Epithelial cell of proximal tubule (primary cell): ENCODE measurements at places on chromosomes 16 and 17.

DNA sequence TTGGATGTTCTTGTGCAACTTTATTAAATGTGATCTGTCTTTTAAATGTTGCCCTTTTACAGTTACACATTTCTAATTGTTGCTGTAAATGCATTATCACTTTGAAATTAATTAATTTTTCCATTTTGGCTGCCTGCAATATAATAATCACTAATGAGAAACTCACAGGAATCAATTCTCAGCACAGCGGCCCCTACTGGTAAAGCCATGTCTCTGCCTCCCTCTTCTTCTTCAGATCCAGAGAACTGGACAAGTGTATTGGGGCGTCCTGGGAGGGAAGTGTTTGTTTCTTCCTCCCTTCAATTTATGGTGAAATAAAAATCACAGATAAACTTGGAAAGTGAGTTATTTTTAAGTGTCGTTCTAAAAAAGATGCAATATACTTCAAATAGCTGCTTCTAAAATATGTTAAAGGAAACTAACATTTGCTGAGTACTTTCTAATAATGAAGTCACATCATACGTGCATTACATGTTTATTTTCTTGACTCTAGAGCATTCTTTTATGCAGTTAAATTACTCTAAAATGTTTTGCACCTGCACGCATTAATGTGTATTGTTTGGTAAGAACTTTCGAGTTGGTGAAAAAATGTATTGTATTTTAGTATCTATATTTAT, 338.0 kb downstream of the WWOX start:
- DNase-seq: no peak

GRCh38 chr16:74651841-74652240, 14.8 kb downstream of the RFWD3 start:
- no peak for DNase-seq

- no peak for DNase-seq
These were observed 53.2 kb downstream of the AMFR start for GRCh38 chr16:56372013-56372634.

GRCh38 chr16:82801361-82801760, 174.6 kb downstream of the CDH13 start:
- DNase-seq: no peak

DNA sequence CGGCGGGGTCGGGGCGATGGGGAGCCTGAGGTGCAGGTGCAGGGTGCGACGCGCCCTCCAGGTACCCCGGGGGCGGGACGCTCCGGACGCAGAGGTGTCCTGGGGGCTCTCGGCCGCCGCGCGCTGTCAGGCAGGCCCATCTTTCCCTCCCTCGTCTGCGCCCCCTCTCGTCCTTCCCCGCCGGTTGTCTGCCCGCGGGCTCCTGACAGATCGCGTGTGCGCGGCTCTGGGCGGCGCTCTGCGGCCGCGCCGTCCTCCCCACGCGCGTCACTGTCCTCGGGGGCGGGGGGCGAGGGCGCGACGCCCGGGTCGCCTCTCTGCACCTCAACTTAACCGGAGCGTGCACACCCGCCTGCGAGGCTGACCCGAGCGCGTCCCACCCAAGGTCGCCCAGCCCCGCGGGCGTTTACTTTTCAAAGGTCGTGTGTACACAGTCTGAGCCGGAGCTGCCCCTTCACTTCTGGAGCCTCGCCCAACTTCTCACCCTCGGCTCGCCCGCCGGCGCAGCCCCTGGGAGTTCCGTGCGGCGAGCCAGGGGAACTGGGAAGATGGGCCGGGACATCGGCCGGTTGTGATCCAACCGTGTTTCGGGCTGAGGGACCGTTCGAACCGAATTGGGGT, 512 bp downstream of the AKAP1 start:
- DNase-seq: no peak

DNA sequence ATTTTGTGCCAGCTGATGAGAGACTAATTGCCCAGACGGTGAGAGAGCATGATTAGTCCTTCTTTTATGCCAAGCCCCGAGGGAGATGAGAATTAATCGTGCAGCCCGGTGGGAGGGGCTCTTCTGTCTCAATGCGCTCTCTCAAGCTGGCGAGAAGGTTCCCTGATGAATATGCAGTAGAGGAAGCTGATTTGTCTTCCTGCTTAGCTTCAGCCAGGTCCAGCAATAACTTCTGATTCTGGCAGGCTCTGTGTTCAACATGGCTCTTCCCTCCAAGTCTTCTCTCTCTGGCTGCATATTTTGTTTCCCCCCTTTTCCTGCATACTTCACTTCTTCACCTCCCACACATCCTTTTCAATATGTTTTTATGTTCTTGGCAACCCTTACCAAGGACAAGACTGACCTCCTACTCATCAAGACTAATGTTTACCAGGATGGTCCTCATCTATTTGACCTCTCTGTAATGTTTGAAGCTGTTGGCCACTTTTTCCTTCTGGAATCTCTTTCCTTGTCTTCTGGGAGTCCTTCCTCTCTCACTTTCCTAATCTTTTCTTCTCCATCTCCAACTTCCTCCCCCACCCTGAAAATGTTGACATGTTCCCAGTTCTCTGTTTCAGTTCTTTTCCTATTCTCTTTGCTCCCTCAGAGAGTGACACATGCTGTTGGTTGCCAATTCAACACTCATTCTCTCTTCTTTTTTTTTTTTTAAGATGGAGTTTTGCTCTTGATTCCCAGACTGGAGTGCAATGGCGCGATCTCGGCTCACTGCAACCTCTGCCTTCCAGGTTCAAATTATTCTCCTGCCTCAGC, 33.1 kb downstream of the ARL4D start:
- no peak for DNase-seq

DNA sequence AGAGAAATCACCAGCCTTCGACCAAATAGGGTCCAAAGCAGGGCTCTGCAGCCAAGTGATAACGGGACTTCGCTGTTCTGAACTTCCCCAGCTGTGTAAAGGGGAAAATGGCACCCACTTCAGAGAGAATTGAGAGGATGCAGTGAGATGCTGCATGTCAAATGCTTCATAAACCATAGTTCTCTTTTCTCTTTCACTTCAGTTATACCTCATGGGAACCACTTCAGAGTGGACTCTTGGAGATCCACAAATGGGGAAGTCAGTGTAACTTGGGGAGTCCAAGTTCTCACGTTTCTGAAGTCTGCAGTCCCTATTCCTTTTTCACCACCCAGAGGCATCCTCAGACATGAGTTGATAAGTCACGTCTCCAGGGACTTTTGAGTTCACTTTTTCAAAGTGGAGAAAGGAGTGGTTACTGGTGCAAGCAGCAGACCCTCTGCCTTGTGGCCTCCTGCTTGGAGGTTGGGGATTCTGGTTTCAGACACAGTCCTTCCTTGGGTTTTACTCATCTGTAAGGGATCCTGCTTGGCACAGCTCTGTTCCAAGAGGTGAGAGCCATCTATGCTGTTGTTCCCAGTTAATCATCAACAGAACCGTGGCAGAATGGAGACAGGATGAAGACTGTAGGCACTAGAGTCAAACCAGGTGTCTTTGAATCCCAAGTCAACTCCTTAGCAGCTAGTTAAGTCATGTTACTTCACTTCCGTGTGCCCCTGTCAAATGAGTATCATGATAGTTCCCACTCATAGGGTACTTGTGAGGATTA, 123.4 kb upstream of the NOL11 start:
- no peak for DNase-seq

GRCh38 chr17:49545806-49546545, 29.7 kb upstream of the NXPH3 start:
- no peak for DNase-seq

- DNase-seq: peak; percentile 85
These were observed at the start of gene ARMC5 for GRCh38 chr16:31458844-31459686. Gene ARMC5, plus strand, starts transcription at chr16:31459501. Its CDS starts 24 bp downstream, at chr16:31459525.

GRCh38 chr16:77919761-77920415, 102.5 kb upstream of the CLEC3A start:
- no peak for DNase-seq

- DNase-seq: peak; percentile 0
These were observed 23.1 kb upstream of the C16orf78 start for GRCh38 chr16:49350265-49351095.

GRCh38 chr17:41785859-41786226, 668 bp downstream of the JUP start:
- no peak for DNase-seq

DNA sequence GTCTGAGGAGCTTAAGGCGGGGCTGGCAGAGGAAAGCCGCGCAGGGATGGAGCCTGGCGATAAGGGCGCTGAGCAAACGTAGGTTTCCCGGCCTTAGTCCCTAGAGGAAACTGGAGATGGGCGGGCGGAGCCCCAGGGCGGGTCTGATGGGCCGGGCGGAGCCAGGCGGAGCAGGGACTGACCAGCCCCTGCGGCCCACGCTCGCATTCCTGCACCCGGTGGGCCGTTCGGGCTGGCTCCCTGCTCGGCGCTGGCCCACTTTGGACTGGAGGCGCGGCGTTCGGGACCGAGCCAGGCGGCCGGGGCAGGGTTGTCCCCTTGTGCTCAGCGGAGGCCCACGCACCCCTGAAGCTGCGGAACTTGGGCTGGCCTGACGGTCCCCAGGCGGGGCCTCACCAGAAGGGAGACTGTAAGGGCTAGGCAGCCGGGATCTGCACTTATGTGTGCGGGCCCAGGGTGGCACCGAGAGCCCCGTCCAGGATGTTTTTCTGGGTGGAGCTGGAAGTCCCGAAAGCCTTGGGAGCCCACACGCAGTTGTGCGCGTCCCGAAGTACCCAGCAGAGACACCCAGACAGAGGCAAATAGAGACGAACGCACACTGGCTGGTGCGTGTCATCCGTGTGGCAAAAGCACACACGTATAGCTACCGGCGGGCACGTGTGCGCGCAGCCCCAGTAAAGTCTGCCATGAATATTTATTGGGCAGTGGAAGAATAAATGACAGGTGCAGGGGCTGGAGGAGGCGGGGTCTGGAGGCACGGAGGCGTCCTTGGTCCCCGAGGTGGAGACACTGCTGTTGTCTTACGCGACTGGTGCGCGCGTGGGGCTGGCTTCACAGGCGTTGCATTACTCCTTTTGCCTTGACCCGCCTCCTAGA, 1.4 kb downstream of the PYDC1 start:
- no peak for DNase-seq

- no peak for DNase-seq
These were observed 89.0 kb upstream of the DNAH17 start for GRCh38 chr17:78665952-78666920.

DNA sequence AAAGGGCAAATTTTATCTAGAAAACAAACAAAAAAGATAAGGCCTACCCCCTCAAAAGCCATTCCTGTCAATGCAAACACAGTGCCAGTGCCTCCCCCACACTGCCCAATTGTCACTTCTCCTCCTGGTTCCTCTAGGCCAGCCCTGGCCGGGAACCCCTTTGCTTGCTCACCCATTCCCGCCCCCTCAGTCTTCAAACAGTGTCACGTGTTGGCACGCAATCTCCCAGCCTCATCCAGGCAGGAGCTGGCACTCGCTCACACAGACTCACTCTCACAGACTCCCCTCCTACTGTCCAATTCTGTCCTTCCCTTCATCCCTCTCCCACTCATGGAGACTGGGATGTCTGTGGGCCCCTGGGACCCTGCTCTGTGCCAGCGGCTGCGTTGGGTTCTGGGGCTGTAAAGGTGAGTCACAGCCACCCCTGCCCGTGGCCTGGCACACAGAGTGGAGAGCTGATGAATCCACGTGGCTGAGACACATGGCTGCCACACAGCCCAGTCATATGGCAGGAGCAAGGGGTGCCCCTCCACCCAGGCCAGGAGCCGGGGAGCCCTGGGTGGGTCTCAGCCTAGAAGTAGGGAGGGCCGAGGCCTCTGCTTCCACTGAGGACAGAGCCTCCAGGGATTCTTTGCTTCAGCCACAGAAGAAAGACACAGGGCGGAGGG, 54.8 kb downstream of the VAC14 start:
- no peak for DNase-seq

DNA sequence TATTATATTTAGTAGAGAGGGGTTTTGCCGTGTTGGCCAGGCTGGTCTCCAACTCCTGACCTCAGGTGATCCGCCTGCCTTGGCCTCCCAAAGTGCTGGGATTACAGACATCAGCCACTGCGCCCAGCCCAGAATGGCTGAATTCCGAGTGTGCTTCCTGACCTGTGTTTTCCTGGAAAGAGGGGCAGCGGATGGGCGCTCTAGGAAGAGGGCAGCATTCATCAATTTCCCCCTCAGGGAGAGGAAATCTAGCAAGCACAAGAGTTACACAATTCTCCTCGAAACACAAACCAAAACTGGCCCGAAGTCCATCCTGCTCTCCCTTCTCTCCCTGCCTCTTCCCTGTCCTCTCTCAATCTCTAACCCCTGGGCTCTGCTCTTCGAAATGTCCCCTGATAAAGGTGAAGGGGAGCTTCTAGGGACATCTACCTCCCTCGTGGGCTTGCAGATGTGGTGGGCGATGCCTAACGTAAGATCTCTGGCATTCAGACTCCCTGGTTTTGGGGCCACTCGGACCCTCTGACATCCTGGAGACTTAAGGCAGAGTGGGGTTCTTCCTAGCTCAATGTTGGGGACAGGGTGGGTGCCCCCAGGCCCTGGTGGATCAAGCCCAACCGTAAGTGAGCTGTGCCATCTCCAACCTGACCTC, 1.0 kb downstream of the IL27 start:
- no peak for DNase-seq

GRCh38 chr17:73956595-73957465, 246.6 kb upstream of the RPL38 start:
- DNase-seq: no peak
